ENCODE measurements at places on chromosomes 2 and 18.

DNA sequence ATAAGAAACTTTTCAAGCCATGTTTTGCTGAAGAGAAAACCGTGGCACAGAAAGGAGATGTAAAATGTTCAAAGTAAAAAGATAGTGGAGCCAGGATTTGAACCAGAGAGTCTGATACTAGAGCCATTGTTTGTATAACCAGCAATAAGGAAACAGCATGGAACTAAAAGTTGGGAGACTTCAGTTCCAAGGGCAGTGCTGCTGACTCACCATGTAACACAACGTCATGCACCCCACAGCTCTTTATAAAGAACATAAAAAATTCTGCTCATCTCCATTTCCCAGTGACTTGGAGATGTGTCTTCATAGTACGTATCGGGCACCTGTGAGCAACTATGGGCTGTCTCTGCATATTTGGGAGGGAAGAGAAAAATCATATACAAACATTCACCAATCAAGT lies 353.0 kb upstream of the PIK3C3 start:
- DNase-seq, result no peak

GRCh38 chr2:79789811-79790210 lies 277.0 kb downstream of the CTNNA2 start:
- no peak for DNase-seq

DNA sequence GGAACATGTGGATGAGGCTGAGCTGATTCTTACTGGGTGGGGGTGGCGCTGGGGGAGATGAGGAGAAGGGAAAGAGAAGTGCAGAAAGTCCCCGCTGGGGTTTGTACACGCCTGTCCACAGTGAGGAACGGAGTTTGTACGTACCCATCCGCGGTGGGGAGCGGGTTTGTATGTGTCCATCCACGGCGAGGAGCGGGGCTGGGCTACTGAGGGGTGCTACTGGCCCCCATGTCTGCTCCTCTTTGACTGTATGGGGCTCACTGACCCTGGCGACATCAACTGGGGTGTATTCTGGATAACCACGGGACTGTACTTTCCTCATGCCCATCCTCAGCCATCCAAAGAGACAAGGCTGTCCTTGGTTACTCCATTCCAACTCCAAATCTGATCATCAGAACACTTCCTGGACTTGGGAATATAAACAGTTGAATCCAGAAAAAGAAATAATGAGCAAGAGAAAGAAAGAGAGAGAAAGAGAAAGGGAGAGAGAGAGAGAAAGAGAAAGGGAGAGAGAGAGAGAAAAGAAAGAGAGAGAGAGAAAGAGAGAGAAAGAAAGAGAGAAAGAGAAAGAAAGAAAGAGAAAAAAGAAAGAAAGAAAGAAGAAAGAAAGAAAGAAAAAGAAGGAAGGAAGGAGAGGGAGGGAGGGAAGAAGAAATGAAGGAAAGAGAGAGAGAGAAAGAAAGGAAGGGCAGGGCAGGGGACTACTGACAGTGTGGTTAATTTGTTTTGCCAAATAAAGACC lies 21.0 kb downstream of the MAL start:
- no peak for DNase-seq

DNA sequence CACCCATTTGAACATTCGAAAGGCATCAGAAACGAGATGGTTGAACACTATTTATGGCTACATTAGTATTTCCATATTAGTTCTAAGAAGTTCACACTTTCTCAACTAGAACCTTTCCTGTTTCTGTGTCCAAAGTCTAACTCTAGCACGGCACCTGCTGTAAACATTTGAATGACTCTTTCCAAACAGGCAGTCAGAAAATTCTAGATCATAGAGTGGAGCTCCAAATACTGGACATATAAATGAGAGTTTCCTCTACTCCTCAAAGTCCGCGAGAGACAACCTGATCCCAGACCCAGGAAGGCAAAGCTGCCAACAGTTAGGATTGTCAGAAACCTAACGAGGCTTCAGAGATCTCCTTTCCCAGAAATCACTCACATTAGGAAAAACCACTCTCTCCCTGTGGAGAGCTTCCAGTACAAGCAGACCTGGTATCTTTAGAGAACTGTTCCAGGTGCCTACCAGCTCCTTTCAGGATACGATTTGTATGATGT lies 10.6 kb downstream of the RND3 start:
- DNase-seq, result no peak

GRCh38 chr2:28311660-28312249 lies 80.9 kb upstream of the FOSL2 start:
- DNase-seq, result no peak

DNA sequence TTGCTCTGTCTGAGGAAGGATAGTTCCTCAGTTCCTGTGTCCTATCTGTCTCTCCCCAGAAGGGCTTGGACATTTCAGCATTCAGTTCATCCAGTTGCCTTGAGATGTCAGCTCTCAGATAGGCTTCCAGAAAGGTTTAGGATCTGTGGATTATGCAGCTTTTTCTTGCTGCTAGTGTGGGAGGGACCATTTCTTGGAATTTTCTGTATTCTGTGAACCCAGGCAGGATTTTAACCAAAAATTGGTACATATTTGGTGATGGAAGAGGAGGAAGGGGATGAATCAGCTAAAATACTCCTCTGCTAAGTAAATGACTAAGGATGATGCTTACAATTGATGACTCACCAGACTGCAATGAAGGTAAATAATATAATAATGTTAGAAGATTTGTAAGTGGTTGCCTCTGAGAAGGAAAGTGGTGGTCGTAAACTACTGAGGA lies 58.6 kb upstream of the DOCK10 start:
- DNase-seq, result no peak

DNA sequence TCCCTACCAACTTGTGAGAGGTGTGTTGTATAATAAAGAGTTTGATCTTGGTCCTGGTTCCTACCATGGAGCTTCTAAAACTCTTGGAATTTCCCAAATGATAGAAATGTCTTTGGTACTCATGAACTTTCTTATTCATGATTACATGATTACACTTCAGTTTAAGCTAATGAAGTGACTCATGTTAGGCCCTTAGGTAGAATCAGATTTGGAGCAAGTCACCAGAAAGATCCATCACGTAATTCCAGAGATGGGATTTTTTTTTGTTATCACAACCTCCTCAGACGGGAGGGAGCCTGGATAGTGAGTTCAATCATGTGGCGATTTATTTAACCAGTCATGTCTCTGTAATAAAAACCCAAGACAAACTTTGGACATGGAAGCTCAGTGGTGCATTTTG lies 1287.6 kb upstream of the ZEB2 start:
- no peak for DNase-seq

All from NAMALWA (cell line).